ENCODE measurements at places on chromosomes 13 and 19. TPM values are rescaled to one million over a fixed set of nuclear protein-coding genes. Genes with fewer than 3 reads are reported as not detected.

DNA sequence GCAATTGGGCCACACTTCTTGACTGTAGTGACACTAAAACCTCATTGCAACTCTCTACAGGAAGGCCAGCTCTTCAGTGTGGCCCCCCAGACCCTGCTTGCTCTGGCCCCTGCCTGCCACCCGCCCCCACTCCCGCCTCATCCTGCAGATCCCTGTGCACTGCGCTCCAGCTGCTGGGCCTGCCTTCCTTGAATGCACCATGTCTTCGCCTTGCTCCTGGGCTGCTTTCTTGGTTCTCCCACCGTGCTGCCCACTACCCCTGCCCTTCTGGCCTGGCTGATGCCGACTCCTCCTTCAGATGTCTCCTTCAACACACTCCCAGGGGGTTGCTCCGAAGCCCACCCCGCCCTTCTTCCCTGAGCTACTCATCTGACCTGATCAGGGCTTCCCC lies 98.2 kb downstream of the SIPA1L3 start:
- no peak for DNase-seq

DNA sequence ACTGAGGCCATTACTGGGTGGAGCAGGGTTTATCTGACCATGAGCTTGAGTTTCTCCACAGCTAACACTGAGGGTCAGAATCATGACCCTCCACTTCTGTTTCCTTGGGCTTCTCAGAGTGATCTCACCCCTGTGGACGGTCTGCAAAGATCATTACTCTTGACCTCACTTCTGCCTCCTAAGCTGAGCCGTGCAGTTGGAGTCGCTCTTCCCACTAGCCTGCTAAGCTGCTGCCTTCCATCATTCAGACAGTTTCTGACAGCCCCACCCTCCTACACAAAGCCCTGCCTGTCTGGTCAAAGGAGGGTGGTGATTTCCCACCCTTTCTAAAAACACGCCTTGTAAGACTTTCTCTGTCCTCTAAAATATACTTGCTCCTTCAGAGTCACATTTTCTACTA lies 9.3 kb upstream of the FRY start:
- DNase-seq, result no peak

DNA sequence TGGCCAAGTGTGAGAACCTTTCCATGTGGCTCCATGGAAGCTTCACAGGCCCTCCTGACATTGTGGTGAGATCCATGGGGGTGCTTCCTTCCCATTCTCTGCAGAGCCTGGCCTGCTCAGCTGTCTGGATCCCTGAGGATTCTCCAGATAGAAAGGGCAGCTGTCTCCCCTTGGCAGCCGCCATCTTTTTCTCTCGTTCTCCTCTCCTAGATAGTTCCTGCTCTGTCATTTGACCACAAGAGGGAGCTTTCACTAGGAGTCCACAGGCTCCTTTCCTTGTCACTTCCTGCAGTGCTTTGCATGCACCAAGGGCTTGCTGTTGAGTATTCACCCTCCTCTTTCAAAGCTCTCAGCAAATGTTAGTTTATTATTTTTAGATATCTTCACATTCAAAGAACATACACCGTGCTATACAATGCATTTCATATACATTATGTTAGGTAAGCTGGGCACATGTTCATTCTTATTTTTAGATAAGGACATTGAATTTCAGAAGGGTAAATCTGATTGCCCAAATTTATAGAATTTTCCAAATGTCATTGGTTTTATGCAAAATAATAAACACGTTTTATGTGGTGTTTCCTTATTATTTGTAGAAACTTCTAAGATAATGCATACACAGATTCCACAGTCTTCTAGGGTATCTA lies 133.2 kb downstream of the FRY start:
- no peak for DNase-seq

SGCG gene
- total RNA-seq, result not detected

GRCh38 chr13:99661791-99662190 lies 160.5 kb downstream of the TM9SF2 start:
- DNase-seq, result no peak

SPACA6 gene
- 4.3 TPM for total RNA-seq

GRCh38 chr13:37647031-37647650 lies 48.6 kb upstream of the POSTN start:
- DNase-seq, result no peak

DNA sequence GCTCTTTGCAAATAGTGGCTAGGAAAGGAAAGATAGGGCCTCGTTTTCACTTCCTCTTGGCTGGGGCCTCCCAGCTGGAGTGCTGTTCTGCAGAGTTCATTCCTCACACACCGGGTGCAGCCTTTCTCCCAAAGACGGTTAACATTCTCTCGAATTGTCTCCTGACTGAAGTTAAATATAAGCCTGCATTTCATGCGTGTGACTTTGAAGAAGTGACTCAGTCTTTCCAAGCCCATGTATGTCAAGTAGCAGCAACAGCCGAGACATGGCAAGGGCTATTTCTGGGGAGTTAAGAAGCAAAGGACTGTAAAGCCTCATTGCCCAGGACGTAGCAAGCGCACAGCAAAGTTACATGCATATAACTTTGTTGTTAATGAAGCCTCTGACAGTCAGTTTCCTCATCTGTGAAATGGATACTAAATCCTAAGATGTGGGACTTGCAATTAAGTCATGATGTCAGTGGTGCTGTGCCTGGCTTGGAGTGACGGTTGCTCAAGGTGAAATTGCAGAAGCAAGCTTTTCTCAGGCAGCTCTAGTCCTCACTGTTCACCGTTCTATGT lies 502.4 kb downstream of the MYO16 start:
- no peak for DNase-seq

DNA sequence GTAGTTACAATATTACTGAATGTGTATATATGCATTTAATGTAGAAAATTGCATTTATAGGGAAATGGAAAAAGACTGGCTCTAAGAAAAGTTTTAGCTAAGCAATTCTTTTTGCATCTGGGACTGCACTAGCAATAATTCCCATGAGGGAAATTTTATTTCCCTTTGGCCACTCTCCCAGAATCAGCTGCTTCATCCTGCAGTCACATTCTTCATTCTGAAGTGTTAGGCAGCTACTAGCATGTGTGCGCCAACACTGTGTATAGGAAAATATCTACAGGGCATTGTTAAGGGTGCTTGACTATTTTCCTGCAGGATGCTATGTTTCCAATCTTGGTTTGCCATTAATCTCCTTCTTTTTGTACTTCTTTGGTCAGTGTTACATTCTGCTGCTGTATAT lies 312.8 kb upstream of the PCDH20 start:
- DNase-seq, result no peak

DNA sequence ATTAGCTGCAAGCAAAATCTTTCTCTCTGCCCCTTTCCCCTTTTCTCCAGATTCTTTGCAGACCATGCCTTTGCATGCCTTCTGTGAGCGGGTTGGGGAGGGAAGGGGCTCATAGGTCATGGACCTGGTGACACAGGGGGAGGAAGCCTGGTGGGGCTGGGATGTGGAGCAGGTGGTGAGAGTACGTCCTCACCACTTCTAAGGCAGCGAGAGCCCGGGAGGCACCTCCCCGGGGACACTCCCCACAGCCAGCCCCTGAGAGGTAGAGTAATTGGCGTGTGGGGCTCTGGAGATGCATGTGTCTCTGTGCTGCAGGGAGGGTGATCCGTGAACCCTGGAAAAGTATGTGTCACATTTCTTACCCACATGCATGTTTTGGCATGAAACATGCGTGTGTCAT lies 42.5 kb upstream of the EHD2 start:
- DNase-seq, result no peak

GRCh38 chr13:39189778-39190177 lies 151.5 kb downstream of the NHLRC3 start:
- DNase-seq, result no peak

CALR3 gene
- total RNA-seq, result not detected

- no peak for DNase-seq
Observed at GRCh38 chr19:45515807-45516401, 8.6 kb downstream of the VASP start.

IGFL2 gene
- not detected for total RNA-seq

HMG20B gene
- total RNA-seq, result 44.2 TPM

DNA sequence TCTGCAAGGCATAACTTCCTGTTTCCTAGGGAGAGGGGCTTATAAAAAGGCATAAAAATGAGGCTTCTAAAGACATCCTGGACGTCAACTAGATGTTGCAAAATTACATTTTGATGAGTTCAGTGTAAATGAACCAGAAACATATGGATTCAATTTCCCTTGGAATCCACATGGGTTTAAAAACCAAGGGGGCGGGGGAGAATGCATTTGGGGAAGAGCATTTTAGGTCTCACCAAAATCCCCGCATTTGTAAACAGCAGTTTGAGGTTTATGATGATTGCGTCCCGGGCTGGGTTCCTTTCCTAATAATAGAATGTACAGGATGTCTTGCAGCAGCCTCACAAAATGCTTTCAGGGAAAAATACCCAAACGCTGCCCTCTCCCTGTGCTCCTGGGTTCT lies 407.8 kb downstream of the ZNF536 start:
- DNase-seq, result no peak

GRCh38 chr13:32381539-32381938 lies 46.4 kb downstream of the N4BP2L1 start:
- DNase-seq, result peak; percentile 54

SHANK1 gene
- total RNA-seq, result 0.23 TPM

ZNF112 gene
- total RNA-seq, result 1.1 TPM

PRR12 gene
- total RNA-seq, result 10.5 TPM

GRCh38 chr13:26050568-26051230 lies 1.1 kb downstream of the SHISA2 start:
- DNase-seq, result no peak

GRCh38 chr13:89565476-89566100 lies 1781.9 kb upstream of the MIR17HG start:
- no peak for DNase-seq

- peak; percentile 65 for DNase-seq
Observed at GRCh38 chr19:28878862-28879566, 333.9 kb downstream of the UQCRFS1 start.

KMT2B gene
- 23.0 TPM for total RNA-seq

- DNase-seq, result no peak
Observed at GRCh38 chr13:112905619-112905989, 63.4 kb upstream of the MCF2L start.

DNA sequence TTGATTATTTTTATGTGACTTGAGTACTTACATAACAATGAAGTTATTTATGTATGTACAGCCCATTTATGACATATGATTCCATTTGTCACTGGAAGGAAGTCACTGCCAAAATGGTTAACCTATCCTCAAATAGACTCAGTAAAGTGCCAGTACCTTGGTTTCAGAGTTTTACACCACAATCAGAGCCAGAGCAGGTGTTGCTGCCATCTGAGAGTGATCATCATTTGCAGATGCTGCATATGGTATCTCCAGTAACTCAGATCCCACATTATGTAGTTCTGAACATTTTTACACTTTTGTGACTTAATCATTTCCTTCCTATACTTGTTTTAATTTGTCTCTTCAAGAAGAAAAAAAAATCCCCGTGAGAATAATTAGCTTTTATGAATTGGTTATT lies 313.3 kb downstream of the HS6ST3 start:
- no peak for DNase-seq

ZNF524 gene
- 13.2 TPM for total RNA-seq

DNA sequence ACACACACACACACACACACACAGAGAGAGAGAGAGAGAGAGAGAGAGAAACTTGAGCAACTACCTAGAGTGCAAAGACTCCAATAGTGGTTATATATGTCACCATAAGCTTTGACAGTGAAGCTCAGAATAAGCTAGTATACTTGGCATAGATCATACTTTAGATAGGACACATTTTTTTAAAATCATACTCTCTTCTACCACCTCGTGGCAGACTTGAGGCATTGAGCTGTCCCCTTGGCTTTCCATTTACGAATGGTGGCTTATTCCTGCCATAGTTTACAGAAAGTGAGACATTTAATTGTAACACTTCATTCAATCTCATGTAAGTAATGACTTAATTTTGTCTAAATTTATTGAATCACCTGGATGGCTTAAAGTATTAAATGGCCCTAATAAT lies 108.2 kb downstream of the EDNRB start:
- no peak for DNase-seq

DNA sequence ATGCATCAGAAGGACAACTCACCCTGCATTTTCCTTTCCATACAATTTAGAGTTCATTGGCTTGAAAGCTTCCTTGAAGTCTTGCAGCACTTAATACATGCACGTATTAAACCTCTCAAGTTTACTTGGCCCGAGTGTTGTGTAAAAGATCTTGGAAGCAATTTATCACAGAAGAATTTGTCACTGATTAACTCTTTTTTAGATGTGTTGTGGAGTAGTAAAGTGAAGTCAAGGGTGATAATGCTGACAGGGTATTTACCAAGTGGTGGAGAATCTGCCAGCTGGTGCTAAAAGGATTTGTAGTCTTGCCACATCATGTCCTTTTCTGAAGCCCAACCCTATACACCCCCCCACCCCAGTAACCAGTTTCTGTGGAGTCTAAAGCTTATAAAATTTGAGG lies 421.0 kb upstream of the MIR17HG start:
- no peak for DNase-seq

DNA sequence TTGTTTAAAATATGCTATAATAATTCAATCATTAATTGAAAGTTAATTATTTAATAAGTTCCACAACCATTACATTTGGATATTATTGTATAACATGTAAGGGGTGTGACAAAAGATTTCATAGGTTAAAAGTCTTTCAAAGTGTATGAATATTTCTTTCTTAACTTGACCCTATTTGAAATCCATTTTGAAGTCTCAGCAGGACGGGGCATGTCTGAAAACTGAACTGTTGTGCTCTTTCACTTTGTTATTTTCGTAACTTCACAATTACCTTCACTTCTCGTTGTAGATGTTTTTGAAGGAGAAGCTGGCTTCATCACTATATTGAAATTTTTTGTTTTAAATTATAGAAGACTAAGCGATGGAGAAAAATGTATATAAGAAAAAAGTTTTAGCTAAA lies 1775.7 kb downstream of the PCDH9 start:
- DNase-seq, result no peak
